ENCODE measurements at places on chromosomes 5 and 9.

DNA sequence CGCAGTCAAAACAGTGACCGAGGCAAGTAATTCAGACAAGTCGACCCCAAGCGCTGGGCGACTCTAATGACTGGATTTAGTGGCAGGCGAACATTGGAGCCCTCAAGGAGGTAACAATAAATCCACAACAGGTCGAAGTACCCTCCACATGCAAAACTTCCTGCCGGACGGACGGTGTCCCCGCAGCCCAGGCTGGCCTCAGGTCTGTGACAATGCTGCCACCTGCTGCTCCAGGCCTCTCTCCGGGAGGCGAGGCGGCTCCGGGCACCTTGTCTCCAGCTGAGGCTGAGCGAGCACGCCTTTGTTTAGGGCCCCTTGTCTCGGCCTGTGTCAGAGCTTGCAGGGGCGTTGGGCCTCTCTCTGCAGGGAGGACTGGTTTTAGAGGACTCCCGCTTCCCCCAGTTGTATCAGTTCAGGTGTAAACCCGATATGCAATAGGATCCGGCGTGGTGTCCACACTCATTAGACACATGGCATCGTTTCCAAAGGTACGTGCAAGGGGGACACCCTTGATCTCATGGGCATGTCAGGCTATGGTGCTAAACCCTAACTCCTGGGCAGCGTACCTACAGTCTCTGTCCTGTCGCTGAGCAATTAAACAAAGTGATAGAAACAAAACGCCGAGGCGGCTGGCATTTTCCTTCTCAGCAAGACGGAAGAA is 628.0 kb upstream of the ADAMTS16 start:
- no peak overlapping the region for H3K27ac ChIP-seq
- DNase-seq = peak; percentile 47
- H3K4me3 ChIP-seq = no peak overlapping the region
- no peaks in the 10 kb centered on the region for H3K27me3 ChIP-seq
- no peaks in the 10 kb centered on the region for H3K36me3 ChIP-seq

DNA sequence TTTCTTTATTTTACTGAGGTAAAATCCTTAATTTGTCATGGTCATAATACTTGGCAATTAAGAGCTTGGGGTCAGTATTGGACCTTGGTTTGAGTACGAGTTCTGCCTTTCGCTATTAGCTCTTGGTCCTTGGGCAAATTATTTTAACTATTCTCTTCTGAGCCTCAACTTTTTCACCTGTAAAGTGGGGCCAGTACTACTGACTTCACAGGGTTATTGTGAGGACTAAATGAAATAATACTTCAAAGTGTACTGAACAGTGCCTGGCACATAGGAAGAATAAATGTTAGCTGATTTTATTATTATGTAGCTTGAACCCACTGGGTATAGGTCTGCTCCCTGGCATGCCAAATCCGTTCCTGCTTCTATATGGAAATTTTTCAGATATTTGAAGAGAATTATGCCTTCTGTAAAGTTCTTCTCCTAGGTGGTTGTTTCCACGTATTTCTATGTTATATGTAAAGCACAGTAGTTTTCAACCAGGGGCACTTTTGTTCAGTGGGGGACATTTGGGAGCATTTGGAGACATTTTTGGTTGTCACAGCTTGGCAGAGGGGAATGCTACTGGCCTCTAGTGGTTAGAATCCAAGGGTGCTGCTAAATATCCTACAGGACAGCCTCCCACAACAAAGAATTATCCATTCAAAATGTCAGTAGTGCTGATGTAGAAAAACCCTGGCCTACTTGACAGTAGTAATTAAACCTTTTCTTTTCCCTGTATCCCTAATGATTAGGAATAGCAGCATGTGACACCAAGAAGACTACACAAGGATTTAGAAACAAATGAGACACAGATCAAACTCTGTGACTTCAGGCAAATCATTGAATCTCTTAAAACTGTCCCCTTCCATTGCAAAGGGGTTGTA is 4.5 kb downstream of the RCL1 start:
- peak; percentile 39 for DNase-seq
- H3K27ac ChIP-seq = no peak overlapping the region
- H3K27me3 ChIP-seq = no peaks in the 10 kb centered on the region
- no peaks in the 10 kb centered on the region for H3K36me3 ChIP-seq
- H3K4me1 ChIP-seq = peaks cover 5% of the 10 kb centered on the region

DNA sequence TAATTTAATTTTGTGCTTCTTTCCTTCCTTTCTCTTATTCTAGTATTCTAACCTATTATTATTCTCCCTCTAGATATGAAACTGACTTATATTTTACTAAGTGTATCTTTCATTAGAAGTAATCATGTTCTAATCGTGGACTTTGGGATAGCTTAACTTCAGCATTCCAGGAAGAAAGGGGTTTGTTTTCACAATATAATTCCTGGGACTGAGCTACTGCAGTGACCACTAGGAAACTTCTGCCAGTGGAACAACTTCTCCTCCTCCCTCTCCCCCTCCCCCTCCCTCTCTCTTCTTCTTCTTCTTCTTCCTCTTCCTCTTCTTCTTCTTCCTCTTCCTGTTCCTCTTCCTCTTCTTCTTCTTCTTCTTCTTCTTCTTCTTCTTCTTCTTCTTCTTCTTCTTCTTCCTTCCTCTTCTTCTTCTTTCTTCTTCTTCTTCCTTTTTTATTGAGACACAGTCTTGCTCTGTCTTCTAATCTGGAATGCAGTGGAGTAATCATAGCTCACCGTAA is 127.9 kb downstream of the NNT start:
- H3K4me1 ChIP-seq = peaks cover 9% of the 10 kb centered on the region
- H3K36me3 ChIP-seq = no peaks in the 10 kb centered on the region
- no peak for DNase-seq
- no peak overlapping the region for H3K27ac ChIP-seq

GRCh38 chr5:80268916-80269315 is 13.1 kb upstream of the SERINC5 start:
- H3K36me3 ChIP-seq = no peaks in the 10 kb centered on the region
- peak; percentile 18 for DNase-seq
- no peaks in the 10 kb centered on the region for H3K4me1 ChIP-seq
- no peaks in the 10 kb centered on the region for H3K27me3 ChIP-seq

DNA sequence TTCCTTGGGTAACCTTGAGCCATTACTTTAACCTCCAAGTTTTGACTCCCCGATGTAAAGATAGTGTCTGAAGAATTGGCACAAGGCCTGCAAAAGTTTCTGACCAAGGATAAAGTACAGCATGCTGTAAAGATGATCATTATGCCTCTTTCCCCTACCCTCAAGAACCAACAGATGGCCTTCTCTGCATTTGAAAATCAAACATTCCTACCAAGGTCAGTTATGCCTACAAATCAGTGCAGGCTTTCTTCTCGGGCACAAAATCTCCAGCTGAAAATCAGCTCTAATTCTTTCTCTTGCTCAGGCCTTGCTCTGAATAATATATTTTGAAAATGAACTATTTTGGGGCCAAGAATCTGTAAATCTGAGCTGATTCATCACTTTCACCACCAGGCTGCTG is 59.7 kb downstream of the PPP2R2B start:
- H3K4me3 ChIP-seq = no peak overlapping the region
- no peaks in the 10 kb centered on the region for H3K27me3 ChIP-seq
- no peak overlapping the region for H3K27ac ChIP-seq
- no peak for DNase-seq

DNA sequence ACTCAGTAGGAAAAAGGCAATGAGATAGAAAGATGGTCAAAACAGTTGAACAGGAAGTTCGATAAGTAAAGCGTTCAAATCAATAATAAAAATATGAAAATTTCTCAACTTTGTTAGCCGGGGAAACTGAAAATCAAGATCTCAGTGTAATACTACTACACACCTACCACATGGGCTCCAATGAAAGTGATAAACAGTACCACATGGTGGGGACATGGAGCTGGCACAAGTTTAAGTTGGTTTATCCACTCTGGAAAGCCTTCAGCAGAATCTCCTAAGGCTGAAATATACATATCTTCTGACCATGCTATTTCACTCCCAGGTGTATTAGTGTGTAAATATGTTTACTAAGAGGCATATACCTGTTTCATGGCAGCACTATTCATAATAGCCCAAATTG is 126.8 kb downstream of the NXNL2 start:
- H3K4me1 ChIP-seq = peaks cover 13% of the 10 kb centered on the region
- H3K27me3 ChIP-seq = no peaks in the 10 kb centered on the region
- H3K36me3 ChIP-seq = no peaks in the 10 kb centered on the region
- no peak overlapping the region for H3K4me3 ChIP-seq
- no peak overlapping the region for H3K27ac ChIP-seq
- no peak for DNase-seq

DNA sequence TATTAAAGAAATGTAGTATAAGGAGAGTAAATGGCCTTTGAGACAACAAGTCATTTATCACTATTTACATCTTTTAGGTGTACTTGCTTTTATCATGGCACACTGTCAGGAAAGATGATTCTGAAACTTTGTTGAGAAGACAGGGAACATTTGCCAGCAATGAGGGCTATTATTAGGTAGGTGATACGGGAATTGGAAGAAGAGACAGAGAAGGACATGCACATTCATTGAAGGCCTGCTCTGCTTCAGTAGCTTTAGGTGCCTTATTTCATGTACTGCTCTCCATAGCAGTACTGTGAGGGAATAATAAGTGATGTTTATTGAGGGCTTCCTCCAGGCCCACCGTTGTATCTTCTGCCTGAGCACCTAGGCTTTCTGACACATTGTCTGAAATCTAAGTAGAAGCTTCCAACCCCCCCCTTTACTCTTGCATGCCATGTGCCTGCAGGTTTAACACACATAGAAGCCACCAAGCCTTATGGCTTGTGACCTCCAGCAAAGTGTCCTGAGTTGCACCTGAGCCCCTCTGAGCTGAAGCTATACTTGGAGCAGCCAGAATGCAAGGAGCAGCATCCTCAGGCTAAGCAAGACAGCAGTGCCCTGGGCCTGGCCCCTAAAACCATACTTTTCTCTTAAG is 275.2 kb upstream of the VLDLR start:
- DNase-seq = no peak
- H3K4me1 ChIP-seq = no peaks in the 10 kb centered on the region
- no peak overlapping the region for H3K27ac ChIP-seq
- no peaks in the 10 kb centered on the region for H3K36me3 ChIP-seq
- H3K27me3 ChIP-seq = no peaks in the 10 kb centered on the region

- peak; percentile 55 for DNase-seq
- peaks cover 3% of the 10 kb centered on the region for H3K27me3 ChIP-seq
- H3K4me3 ChIP-seq = no peak overlapping the region
- no peak overlapping the region for H3K27ac ChIP-seq
These were observed 1.2 kb downstream of the LCN15 start for GRCh38 chr9:136762915-136763648.

DNA sequence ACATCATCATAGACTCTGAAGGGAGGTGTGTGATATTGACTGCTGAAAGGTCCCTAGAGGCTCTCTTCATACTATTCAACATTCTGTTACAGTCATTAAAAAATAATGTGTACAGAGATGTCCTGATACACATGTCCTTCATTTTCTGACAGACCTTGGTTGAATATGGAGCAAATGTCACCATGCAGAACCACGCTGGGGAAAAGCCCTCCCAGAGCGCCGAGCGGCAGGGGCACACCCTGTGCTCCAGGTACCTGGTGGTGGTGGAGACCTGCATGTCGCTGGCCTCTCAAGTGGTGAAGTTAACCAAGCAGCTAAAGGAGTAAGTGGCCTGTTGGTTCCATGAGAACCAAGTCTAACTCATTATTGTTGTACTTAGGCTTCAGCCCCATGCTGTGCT is 132.4 kb downstream of the SNCAIP start:
- no peak overlapping the region for H3K27ac ChIP-seq
- no peak for DNase-seq
- H3K27me3 ChIP-seq = no peaks in the 10 kb centered on the region
- H3K4me3 ChIP-seq = no peak overlapping the region
